ENCODE measurements at places on chromosomes 7 and 10. TPM values are rescaled to one million over a fixed set of nuclear protein-coding genes. Genes with fewer than 3 reads are reported as not detected.

ECD gene
- 51.8 TPM for total RNA-seq

DNA sequence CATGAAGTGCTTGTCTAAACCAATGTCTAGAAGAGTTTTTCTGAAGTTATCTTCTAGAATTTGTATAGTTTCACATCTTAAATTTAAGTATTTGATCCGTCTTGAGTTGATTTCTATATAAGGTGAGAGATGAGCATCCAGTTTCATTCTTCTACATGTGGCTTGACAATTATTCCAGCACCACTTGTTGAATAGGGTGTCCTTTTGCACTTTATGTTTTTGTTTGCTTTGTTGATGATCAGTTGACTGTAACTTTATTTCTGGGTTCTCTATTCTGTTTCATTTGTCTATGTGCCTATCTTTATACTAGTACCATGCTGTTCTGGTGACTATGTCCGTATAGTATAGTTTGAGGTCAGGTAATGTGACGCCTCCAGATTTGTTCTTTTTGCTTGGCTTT, 426.6 kb upstream of the CHRM2 start:
- DNase-seq, result no peak

OPN1SW gene
- not detected for total RNA-seq

TMEM243 gene
- total RNA-seq, result 24.2 TPM

DNA sequence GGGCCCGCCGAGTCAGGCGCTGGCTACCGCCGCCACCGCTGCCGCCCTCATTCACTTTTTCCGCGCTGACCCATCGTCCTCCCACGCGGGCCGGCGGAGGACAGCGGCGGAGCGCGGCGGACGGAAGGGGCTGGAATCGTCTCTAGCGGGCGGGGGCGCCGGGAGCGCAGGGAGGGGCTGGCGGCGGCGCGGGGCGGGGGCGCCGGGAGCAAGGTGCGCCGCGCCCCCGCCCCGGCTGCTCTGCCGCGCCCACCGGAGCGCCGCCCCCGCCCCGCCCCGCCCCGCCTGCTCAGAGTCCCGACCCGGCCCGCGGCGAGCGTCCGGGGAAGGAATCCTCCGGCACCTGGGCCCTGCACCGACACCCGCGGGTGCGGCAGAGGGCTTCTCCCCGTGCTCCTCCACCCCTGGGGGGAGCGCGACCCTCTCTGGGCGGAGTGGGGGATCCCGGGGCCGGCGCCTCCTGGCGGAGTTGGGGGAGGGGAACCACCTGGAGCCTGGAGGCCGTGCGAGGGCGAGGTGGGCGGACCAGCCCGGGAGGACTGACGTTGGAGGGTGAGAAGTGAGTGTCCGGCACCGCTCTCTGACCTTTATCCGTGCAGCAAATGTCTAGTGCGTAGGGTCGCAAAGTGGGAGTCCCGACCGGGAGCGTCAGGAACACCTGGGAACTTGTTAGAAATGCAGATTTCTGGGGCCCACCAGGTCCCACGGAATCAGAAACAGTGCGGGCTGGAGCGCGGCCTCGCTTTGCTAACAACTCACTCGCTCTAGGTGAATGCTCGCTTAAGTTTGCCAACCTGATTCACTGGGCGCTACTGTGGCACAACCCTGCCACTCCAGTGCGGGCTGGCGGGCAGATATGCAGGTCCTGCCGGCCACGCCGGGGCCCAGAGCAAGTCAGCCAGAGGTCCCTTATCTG, at the start of gene COBL:
Gene COBL (minus strand): TSS at position 144 of the 916 bp plus-strand sequence. CDS start 176 bp downstream, outside the sequence.
- DNase-seq, result peak; percentile 79

GRCh38 chr7:70676243-70676642, 455.7 kb upstream of the GALNT17 start:
- DNase-seq, result no peak

RADIL gene
- not detected for total RNA-seq

ITGA8 gene
- total RNA-seq, result not detected

DNA sequence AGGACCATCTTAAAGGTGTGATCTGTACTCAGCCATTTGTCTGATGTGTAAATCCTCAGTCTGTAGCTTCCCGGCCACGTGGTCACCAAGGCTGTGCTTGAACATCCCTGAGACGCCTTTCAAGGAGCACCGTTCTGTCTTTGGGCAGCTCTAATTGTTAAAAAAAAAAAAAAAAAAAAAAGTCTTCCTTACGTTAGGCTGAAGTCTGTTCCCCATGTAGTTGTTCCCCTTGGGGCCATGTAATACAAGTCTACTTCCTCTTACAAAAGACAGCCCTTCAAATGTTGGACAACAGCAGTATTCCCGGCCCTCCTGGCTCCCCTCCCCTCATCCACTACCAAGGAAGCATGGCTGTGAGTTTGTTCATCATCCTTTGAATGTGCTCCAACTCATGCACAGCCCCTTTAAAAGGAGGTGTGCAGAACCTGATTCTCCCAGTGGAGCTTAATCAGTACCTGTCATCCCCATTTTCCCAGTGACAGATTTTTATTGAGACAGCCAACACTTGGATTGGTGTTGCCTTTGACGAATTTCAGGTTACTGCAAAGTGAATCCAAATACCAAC, 392.2 kb upstream of the GALNT17 start:
- no peak for DNase-seq

RASSF4 gene
- 55.6 TPM for total RNA-seq

DNA sequence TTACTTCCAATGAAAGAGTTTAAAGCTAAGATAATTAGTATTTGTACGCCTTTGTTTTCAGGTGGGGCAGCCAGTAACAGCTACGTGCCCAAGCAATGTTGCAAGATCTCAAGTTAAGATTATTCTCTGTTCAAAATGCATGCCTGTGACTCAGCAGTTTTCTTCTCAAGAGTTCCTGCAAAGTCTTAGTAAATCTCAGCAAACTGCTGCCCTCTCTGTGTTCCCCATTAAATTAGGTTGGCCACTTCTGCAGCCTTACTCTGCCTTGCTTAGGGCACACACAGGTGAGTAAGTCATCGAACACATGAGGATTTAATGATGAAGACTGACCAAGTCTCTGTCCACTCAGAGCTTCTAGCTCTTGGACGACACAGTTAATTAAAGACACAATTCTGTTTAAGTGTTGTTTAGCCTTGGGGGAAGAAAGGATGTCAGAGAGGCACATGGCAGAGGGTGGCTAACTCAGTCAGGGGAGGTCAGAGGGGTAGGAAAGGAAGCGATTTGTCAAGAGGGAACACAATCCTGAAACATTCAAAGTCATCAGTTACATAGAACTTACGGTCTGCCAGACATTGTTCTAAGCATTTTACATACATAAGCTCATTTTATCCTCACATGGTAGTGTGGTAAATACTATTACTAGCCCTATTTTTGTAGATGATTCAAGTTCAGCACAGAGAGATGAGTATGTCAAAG, 20.2 kb upstream of the SLC35G1 start:
- DNase-seq, result no peak

DNA sequence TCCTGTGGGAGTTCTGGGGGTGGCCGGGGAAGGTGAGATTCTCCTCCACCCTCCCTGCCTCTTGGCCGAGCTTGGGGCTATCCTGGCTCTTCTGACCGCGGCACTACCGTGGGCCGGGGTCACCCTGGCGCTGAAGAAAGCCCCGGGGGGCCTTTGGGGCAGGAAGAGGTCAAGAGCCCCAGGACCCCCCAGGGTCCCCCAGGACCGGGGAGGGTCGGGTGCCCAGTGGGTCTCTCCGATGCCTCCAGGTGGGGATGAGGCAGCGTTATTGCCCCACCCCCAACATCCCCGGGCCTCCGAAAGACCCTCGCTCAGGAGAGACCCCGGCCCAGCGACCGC, 439 bp upstream of the KNDC1 start:
- DNase-seq, result no peak

- no peak for DNase-seq
These were observed 15.8 kb upstream of the ZNRF2 start for GRCh38 chr7:30268586-30268985.

DNA sequence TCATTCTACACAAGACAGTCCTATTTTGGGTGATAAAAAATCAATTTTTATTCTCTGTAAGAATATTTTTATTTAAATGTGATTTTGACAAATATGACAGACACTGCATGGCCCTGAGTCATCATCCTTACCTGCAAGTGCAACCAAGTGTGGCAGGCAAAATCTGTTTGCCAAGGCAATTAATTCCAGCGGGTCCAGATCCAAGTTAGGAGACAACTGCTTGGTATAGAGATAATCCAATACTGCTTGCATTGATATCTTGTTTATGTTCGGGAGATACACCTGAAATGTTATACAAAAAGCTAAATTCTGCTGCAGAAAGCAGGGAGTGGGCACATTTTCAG, 66.2 kb downstream of the RHOBTB1 start:
- DNase-seq, result no peak

DNA sequence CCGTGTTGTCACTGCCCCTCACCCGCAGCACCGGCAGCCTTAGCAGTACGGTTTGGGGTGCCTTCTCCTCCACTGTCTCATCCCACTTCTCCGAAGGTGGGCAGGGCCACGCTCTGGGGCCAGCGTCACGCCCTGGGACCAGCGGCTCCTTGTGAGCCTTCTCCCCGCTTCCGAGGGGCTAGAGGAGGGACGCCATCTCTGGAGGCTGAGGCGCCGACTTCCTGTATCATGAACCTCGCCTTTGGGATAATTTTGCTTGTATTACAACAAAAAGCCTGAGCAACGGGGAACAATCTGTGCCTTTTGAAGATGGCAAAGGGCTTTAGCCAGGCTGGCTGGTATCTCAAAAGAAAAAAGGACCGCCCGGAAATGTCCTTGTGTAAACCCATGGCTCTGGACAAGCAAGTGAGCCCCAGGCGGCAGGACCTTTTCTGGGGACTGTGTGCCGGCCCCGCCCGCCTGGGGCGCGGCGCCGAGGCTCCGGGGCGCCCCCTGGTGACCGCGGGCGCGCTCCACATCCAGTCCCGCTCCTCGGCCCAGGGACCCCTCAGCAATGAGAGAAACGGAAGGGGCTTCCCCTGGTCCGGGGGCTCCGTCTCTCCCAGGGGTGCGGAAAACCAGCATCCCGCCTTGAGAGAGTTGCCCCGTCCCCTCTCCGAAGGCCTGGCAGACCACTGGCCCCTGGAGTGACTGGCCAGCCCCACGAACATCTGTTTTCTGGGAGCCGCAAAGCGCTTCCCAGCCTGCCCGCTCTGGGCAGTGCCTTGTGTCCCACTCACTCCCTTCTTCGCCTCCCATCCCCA, 3.8 kb downstream of the DEPP1 start:
- DNase-seq, result peak; percentile 87

HTR5A gene
- not detected for total RNA-seq

- no peak for DNase-seq
These were observed 26.6 kb downstream of the INSIG1 start for GRCh38 chr7:155324012-155324917.

DNA sequence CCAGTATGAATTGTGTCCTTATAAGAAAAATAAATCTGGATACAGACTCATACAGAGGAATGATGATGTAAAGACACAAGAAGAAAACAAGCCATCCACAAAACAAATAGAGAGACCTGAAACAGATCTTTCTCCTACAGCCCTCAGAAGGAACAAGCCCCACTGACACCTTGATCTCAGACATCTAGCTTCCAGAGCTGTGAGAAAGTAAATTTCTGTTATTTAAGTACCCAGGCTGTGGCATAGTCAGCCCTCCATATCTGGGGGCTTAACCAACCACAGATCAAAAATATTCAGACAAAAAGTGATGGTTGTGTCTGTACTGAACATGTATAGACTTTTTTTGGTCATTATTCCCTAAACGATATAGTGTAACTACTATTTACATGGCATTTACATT, 23.9 kb upstream of the ANKRD1 start:
- no peak for DNase-seq
